ENCODE measurements at places on chromosomes 5 and 9.

DNA sequence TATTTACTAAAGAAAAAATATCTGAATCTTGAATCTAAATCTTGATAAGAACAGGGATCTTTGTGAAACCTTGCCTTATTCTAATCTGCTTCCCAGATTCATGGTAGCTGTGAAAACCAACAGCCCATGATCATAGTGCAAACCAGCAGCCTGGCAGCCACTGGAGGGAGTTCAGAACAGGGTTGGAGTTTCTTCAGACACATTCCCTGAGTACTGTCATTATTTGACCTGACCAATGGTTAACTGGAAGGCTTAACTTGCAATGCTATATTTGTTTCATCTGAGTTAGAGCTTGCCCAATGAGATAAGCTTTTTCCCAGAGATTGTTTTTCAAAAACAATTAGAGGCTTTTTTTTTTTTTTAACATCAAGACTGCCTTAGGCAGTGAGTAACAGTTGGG, 47.8 kb downstream of the LOX start:
- DNase-seq = no peak

DNA sequence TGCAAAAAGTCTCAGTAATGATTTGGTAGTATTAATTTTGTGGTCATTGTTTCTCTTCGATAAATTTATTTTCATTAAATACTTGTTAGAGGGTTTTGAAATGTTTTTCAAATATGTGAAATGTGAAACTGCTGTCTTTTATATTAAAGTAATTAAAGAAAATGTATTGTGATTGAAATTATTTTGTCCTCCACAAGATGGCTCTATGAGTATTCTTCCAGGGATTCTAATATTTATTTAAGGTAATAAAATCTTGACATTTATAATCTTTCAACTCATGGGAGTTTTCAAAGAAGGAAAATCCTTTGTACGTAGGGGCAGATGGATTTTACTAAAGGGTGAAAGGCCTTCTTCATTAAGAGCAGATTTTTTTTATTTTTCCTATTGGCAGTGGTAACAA, 19.3 kb downstream of the ISOC1 start:
- DNase-seq = no peak

GRCh38 chr5:153542536-153542935, 52.1 kb downstream of the GRIA1 start:
- no peak for DNase-seq

DNA sequence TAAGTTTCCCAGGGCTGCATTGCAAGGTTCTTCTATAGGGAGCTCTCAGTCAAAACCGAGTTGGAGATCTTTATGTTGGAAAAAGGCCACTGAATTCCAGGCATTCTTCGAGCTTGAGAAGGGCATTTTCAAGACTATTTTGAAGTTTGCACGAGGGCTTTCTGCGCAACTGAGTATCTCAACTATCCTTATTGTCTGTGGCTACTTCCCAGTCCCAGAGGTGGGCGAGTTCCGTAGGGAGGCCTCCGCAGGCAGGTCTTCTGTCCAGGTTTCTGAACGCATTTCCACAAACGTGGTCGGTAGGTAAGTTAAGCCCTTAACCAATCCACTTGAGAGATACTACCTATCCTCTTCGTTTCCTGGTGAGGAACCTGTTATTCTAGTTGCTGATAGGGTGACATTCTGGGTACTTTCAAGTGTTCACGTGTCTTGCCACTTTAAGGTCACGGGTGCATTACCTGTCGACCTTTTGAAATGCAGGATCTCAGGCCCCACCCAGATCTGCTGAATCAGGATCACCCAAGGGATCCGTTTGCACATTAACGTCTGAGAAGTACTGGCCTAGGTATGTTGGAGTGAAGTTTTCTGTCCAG, 51.4 kb upstream of the TJP2 start:
- DNase-seq = peak; percentile 48

DNA sequence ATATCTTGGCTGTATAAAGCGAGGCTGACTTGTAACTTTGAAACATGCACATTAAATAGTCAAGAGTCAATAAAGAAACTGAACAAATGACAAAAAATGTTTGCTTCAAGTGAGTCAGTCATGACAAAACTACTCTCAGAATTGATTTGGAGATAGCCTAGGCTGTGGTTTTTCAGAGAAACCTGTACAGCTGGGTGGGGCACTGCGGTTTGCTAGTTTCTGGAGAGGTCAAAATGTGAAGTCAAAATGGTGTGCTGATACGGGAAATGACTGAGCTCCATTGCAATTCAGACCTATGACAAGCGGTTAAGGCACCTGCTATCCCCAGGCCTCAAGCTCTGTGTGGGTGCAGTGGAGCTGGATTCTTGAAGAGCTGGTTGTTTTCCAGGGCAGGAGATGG, 10.3 kb upstream of the CD180 start:
- DNase-seq = no peak

- DNase-seq = no peak
These were observed 53.6 kb downstream of the C9orf50 start for GRCh38 chr9:129567329-129567728.

GRCh38 chr9:37037503-37038301, 3.6 kb upstream of the PAX5 start:
- no peak for DNase-seq

DNA sequence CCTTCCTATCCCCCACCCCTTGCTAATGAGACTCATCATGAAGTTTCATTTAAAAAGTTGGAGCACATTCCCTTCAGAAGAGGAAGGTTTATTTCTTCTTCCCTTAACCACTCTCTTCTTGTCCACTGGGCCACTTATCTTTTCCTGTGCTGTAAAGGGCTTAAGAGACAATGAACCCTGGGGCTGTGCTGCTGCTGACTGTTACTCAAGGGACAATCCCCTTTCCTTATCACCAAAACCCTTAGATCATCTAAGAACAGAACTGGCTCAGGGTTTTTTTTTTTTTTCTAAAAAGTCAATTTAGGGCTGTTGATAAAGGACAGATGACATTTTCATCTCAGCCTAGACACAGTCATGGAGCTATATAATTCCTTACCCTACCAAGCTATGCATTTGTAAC, 29.6 kb downstream of the CAPSL start:
- DNase-seq = no peak

GRCh38 chr5:76607353-76607871, 15.8 kb downstream of the F2RL2 start:
- no peak for DNase-seq

GRCh38 chr9:237858-238345, 23.2 kb downstream of the DOCK8 start:
- no peak for DNase-seq

GRCh38 chr9:70413464-70413798, 1.0 kb downstream of the KLF9 start:
- DNase-seq = no peak

DNA sequence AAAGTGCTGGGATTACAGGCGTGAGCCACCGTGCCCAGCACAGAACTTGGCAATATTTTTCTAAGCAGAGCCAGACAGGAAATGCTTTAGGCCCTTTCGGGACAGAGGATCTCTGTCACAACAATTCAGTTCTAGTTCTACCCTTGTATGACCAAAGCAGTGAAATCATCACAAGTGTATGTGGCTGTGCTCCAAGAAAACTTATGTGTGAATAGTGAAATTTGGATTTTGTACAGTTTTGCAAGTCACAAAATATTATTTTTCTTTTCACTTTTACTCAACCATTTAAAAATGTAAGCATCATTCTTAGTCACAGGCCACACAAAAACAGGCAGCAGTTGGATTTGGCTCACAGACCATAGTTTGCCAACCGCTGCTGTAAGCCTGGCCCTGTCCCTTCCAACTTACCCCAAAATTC, 20.4 kb upstream of the PRUNE2 start:
- no peak for DNase-seq

DNA sequence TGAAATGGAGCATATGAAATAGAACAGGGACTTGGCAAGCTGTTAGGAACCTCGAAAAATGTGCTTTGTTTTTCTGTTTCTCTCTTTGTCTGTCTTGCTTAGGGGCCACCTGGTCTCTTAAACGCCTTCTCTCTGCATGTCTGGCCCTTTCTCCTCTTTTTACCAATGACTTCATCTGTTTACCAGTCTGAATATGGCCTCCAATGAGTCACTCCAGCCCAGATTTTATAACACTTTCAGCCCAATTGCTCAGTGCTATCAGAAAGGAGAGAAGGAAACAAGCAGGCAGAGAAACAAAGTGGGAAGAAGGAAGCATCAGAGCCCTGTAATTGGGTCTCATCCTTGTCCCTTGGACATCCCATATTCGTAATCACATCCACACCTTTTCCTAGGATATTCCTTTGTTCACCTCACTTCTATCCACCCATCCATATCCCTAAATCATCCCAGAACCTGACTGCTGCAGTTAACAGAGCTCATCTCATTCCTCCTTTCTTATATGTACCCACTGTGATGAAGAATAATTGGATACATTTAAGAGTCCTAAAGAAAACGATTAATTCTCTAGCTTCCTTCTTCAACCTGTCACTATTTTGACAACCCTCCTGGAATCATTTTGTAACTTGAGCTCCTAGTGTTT, 151.8 kb upstream of the GPR151 start:
- no peak for DNase-seq

GRCh38 chr5:57494104-57495098, 11.8 kb upstream of the ACTBL2 start:
- peak; percentile 34 for DNase-seq

DNA sequence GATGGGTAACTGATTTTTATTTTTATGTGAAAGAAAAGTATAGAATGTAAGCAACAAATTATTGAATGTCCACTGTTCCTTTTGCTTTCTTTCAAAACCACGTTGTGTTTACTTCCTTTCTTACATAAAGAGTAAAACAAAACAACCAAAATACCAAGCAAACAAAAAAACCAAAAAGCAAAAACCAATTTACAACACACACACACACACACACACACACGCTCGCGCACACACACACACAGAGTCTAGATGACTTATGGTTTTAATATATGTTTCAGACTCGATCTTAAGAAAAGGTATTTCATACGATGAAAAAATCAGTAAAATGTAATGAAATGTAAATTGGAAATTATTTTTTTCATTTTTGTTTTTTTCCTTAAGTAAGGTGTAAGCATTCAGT, 80.3 kb downstream of the ADGRV1 start:
- no peak for DNase-seq

DNA sequence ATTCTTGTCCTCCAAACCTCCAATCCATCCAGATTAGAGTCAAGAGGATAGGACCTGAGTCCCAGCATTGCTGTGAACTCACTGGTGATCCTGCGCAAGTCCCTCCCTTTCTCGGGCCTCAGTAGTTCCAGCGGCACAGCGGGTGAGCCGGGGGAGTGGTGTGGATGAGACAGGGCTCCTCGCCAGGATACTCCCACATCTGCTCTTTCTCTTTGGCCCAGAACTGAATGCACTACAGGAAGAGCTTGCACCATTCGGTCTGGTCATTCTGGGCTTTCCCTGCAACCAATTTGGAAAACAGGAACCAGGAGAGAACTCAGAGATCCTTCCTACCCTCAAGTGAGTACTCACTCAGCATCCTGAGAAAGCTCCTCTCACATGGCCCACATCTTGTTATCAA, 6.3 kb downstream of the GPX3 start:
- DNase-seq = no peak

DNA sequence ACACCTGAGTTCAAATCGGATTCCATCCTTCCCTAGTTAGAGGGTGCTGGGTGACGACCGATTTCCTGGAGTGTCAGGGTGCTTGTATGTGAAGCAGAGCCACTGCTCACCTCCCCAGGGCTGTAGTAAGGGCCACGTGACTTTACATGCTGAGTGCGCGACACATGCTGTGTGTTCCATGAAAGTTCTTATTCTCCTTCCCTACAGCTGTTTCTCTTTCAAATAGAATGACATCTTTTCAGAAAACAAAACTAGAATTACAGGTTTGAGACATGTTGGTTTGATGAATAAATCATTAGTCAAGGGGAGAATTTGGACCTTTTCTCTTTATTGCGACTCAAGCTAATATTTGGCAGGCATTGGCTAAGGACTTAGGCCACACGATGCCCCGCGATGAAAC, 113.1 kb downstream of the JMY start:
- no peak for DNase-seq

DNA sequence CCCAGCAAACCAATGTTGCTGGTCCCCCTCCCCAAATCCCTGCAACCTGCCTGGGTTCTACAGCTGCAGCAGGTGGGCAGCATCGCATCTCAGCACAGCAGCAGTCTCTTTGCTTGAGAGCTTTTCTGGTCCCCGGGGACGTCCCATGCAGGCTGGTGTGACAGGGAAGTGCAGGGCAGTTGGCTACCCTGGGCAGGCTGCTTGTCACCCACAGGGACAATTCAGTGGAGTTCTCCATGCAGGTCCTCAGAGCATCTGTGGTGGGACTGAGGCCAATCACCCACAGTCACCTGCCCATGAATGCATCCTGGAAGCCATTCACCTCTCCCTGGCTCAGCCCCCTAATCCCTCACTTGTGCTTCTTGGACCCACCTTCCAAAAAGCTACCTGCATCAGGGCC, 43.9 kb upstream of the SEMA4D start:
- DNase-seq = no peak

DNA sequence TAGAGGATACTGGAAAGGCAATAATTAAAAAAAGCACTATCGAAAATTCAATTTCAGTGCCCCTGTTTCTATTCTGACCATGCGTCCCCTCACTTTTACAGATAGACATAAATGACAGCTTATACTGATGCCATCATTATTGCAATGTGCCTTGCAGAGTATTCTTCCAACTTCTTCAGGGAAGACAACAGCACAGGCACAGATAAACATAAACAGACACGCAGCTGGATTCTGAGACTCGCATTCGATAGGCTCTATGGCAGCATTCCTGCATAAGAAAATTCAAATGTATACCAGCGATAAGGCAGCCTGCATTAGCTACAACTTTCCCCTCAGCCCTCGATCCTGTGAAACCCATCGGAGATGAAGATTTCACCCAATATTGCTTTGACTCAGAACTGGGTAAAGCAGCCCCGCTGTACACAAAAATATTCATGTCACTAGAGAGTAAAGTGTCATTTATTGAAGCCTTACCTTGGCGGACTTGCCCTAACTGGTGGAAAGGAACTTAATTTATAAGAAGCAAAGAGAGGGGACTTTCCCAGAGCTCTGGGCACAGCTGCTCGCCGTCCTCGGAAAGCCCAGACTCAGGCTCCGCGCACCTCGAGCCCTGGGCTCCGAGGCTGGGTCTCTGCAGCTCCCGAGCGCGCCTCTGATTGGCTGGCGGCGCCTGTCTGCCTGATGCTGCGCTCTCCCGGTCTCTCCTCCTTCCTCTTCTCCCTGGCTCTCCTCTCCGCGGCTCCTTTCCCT, at the start of gene CDH18:
TSS of gene CDH18 (minus strand) at position 589 of the 750 bp plus-strand sequence. CDS start 149,214 bp downstream, outside the sequence.
- DNase-seq = no peak

All from NCI-H1436 (cell line).